Activated CD4-positive, alpha-beta T cell treated with anti-CD3 and anti-CD28 coated beads for 24 hours (primary cell): ENCODE measurements at places on chromosomes 7 and 10.

GRCh38 chr7:42883950-42884349 lies 27.9 kb downstream of the C7orf25 start:
- DNase-seq: no peak

DNA sequence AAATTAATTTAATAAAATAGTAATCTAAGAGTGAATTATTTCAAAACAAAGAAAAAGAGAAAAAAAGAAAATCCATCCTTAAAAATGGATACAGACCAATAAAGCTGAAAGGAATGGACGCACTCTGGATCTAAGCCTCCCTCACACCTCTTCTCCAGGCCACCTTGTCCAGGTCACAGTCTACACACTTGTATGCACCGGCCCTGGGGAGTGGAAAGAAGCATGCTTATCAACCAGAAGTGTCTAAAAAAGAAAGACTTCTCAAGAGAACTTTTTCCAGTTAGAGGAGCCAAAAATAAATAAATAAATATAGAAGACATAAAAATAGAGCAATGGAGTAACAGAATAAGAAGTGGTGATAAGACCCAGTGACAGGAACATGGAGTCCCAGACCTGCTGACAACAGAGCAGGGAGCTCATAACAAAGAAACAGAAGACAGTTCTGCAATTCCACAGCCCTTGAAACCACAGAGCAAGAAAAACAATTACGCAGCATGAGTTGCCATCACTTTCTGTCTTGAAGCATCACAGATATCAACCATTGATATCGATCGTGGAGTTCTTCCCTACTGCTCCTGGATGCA lies 311.7 kb upstream of the NFE2L3 start:
- DNase-seq: no peak

- DNase-seq: no peak
Measured at GRCh38 chr7:35286986-35287385, 33.1 kb upstream of the TBX20 start.

DNA sequence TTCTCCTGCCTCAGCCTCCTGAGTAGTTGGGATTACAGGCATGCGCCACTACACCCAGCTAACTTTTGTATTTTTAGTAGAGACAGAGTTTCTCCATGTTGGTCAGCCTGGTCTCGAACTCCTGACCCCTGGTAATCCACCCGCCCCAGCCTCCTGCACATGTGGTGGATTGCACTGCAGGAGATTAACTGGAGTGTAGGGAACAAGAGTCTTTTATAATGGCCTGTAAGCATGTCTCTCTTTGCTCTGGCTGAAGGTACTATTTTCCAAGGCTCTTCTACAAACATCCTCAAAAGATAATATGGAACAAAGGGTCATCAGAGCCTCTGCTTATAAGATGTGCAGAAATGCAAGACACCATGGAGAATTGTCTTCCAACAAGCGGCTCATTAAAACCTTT lies 3.2 kb downstream of the TOMM7 start:
- DNase-seq: no peak

DNA sequence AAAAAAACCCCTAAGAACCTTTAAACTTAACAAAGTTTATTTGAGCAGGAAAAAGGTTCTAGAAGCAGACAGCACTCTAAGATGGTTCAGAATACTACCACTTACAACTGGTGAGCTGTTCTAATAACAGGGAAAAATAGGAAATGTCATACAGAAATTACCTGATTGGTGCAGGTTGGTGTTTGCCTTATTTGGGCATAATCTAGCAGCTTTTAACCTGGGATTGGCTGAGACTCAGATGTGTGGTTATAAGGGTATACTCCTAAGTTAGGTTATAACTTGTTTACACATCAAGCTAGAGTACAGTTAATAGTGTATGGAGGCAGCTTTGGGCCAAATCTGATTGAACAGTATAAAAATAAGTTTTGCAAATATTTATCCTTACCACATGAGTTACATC lies 59.8 kb downstream of the MAPK8 start:
- no peak for DNase-seq

DNA sequence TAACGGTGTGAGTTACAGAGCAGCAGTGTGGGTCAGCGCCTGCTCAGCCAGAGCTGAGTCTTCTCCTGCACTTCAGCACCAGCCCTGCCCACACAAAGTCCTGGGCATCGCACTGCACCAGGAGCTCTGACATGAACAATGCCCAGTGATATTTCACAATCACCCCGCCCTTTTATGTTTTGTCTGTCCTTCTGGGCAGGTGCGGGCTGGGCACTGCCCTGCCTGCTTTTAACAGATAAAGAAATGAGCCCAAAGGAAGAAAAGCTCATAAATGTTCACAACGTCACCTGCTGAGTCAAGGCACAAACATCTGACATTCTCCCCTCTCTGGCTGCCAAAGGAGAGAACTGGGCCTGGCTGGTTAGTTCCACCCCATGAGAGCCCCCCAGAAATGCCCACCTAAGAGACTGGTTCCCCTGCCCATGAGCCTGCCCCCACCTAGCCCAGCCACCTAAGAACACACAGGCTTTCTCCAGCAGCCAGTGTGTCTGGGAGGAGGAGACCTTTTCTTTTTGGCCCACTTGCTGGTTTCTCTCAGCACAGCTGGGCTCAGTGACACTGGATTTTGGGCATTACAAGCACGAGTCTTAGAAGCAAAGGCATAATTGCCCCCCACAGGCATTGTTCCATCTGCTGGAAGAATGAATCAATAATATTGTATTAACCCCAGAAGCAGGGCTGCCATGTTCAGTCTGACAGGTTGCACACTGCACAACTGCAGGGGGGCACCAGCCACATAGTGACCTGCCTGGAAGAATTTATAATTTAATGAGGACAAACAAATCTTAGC lies 22.3 kb downstream of the CALML3 start:
- no peak for DNase-seq

- no peak for DNase-seq
Measured at GRCh38 chr10:98314532-98315284, 46.7 kb upstream of the LOXL4 start.

DNA sequence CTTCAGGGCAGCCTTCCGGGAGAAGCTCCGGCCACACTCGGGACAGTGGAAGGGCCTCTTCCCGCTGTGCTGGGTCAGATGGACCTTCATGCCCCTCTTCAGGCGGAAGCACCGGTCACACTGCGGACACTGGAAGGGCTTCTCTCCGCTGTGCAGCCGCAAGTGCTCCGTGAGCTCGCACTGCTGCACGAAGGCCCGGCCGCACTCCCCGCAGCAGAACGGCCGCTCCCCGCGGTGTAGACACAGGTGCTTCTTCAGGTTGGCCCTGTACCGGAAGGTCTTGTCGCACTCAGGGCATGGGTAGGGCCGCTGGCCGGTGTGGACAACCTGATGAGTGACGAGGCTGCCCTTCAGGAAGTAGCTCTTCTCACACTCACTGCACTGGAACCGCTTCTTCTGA lies 14.2 kb upstream of the ZNF786 start:
- DNase-seq: no peak

DNA sequence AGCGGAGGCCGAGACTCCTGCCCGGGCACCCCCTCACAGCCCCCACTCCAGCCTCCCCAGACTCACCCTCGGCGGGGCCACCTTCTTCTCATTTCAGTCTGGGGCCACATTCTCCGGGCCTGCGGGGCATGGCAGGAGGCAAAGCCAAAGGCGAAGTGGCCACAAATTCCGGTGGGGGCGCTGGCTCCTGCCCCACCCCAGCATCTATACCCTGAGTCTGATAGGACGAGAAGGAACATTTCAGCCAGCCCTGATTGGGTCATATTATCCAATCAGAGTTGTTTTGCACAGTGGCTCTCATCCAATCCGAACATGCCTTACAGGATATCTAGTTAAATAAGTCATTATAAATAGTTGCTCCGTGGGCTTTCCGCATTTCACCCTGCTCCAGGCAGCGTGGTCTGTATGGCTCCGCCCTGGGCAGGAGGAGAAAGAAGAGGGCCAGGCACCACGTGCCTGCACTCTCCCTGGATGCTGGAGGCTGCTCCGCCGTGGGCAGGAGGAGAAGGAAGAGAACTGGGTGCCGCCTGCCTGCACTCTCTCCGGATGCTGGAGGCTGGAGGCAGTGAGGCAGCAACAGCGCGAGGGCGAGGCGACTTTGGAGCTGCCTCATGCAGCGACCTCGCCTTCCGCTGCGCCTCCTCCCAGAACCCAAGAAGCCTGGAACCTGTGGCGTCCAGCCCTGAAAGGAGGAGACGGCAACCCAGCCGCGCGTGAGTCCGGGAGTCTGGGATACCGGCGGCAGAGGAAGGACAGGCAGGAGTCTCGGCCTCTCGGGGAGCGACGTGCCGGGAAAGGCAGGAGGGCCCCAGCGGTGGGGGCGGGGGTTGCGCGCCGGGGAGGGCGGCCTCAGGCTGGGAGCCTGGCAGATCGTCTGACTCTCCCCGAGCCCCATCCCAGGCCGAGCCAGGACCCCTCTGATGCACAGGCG lies 162.9 kb downstream of the ZNF33B start:
- no peak for DNase-seq

DNA sequence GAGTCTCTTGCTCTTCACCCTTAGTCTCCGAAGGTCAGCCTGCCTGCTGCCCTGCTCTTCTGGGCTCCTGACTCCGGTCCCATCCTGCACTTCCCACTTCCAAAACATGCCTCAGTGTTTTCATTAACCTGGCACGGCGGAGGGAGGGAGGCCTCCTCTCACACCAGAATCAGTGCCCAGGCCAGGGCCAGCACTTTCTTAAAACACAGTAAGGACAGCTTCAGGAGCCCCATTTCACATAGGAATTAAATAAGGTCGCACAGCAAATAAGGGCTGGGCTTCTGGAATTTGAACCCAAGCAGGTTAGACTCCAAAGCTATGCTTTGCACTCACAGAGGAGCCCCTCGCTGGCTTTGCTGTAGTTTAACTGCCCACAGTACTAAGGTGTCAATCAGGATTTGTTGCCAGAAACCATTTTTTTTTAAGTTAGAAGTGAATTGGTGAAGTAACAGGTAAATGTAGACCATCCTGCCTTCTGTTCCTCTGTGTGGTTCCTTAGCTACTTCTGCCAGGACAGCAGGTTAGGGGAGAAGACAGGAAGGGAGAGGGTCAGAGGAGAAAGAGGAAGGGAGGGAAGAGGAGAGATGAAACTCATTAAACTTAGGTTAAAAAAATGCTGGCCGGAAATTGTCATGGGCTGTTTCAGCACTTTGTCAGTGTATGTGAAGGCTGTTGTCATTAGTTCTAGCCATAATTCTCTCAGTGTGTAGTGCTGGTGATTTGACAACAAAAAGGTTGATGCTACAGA lies 1.1 kb downstream of the RASSF4 start:
- no peak for DNase-seq

- DNase-seq: no peak
Measured at GRCh38 chr7:34165466-34165865, 260.1 kb downstream of the BMPER start.

GRCh38 chr7:47818796-47819606 lies 129.3 kb downstream of the PKD1L1 start:
- peak; percentile 29 for DNase-seq

- no peak for DNase-seq
Measured at GRCh38 chr10:48454302-48455054, 148.0 kb downstream of the MAPK8 start.

- no peak for DNase-seq
Measured at GRCh38 chr7:81990395-81990794, 220.5 kb upstream of the HGF start.

- DNase-seq: no peak
Measured at GRCh38 chr10:92901819-92902251, 53.5 kb downstream of the EXOC6 start.

DNA sequence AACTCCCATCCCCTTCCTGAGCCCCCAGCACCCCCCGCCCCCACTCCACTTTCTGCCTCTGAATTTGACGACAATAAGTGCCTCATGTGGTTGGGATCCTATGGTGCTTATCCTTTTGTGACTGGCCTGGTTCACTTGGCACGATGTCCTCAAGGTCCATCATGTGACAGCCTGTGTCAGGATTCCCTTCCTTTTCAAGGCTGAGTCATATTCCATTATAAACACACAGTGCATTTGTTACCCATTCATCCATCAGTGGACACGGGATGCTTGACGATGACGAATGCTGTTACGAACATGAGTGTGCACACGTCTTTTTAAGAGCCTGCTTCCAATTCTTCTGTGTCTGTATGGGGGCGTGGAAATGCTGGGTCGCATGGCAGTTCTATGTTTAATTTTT lies 26.7 kb downstream of the SHH start:
- DNase-seq: no peak

GRCh38 chr10:96369890-96370583 lies 11.2 kb upstream of the OPALIN start:
- DNase-seq: no peak
